Stimulated activated CD8-positive, alpha-beta memory T cell treated with anti-CD3 and anti-CD28 coated beads, Interleukin-7, amount 100 ng/mL, for 24 hours (primary cell): ENCODE measurements at places on chromosomes 12 and 14.

GRCh38 chr12:108657130-108657745, 23.5 kb upstream of the SELPLG start:
- no peak for DNase-seq

GRCh38 chr12:4037747-4038312, 164.6 kb upstream of the PARP11 start:
- no peak for DNase-seq

DNA sequence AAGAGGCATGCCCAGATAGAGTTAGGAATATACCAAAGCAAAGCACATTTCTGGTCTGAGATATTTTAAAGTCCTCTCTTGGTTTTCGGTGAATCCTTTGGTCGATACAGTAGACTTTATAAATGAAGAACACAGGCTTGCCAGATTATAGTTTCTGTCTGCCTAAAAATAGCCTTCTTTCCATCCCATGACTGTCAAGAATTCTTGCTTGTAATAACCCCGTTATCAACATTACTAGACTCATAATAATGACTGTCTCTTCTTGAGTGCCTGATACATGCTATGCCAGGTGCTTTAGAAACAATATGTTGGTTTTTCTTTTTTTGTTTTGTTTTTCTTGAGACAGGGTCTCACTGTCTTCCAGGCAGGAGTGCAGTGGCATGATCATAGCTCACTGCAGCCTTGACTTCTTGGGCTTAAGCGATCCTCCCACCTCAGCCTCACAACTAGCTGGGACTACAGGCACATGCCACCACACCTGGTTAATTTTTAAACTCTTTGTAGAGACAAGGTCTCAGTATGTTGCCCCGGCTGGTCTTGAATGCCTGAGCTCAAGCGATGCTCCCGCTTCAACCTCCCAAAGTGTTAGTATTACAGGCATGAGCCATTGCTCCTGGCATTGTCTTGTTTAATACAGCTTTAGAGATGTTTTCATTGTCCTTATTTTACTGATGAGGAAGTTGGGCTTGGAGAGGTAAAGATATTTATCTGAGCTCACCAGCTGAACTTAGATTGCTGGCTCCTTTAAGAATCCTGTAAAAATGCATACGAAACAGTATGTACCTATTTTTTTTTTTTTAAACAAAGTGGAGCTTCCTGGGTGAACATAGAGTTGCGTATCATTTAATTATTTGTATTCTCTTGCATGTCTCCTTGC, 30.4 kb downstream of the CHST11 start:
- DNase-seq, result no peak

- no peak for DNase-seq
These were observed 710 bp downstream of the MTA1 start for GRCh38 chr14:105420101-105420973.

DNA sequence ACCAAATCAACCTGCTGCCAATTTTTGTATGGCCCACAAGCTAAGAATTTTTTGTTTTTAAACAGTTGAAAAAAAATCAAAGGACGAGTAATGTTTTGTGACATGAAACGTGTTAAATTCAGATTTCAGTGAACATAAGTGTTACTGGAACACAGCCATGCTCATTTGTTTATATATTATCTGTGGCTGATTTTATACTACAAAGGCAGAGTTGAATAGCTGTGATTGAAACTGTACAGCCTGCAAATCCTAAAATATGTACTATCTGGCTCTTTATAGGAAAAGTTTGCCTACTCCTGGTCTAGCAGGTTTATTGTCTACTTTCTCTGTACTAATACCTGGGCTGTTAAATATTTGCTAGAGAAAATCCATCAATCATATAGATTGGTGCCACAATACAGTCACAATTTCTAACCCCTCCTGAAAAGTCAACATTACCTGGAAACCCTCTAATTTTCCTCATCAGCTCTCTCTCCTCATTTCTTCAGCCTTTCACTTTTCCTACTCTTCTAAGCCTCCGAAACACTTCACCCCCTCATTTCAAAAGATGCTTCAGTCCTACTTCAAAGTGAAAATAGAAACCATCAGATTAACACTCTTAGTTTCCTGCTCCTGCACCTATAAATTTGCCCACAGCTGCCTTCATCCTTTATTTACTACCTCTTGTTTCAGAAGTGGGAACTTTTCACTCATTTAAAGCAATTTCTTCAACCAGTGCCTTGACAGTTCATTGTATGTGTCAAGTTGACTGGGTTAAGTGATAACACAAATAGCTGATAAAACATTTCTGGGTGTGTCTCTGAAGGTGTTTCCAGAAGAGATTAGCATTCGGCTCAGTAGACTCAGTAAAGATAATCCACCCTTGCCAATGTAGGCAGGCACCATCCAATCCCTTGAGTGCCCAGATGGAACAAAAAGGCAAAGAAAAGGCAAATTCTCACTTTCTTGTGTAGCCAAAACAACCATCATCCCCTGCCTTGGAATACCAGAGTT, 18.0 kb upstream of the C2CD5 start:
- no peak for DNase-seq

DNA sequence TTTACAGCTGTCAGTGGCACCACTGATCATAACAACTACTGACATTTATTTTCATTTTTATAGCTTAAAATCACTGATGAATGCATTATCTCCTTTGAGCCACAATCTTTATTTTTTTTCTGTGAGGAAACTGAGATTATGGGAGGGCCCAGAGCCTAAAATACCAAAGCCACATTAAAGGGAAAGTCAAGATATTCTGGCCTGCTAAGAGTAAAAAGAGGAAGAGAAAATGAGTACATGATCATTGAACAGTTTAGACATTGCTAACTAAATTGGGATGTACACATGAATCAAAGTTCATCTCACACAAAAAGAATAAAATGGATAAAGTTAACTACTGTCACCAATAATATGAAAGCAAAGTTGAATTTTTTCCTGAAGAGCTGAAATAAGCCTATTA, 170.5 kb upstream of the GARIN2 start:
- DNase-seq, result no peak

GRCh38 chr14:56501909-56502530, 77.6 kb upstream of the TMEM260 start:
- DNase-seq, result no peak
